A549 treated with Mapracorat at 1 μM for 4 hours (cell line): ENCODE measurements at places on chromosomes 1 and 21. TPM values are rescaled to one million over a fixed set of nuclear protein-coding genes. Genes with fewer than 3 reads are reported as not detected.

GPATCH3 gene
- total RNA-seq: 9.6 to 14.3 TPM (median 10.1 TPM) in 5 replicates

DISP3 gene
- 0.10 to 0.42 TPM (median 0.21 TPM) in 5 replicates for total RNA-seq

SLC1A7 gene
- not detected in 5 replicates for total RNA-seq

S100A5 gene
- total RNA-seq: 0.44 to 1.5 TPM (median 1.0 TPM) in 5 replicates

ARHGEF10L gene
- total RNA-seq: 5.2 to 7.7 TPM (median 7.0 TPM) in 5 replicates

CDC73 gene
- 26.3 to 35.0 TPM (median 31.4 TPM) in 5 replicates for total RNA-seq

TNNT2 gene
- 0.39 TPM in 1 of 5 replicates, not detected in the others for total RNA-seq

ESRRG gene
- total RNA-seq: not detected in 5 replicates

LCE2A gene
- total RNA-seq: not detected in 5 replicates

BCAR3 gene
- total RNA-seq: 70.4 to 87.4 TPM (median 78.8 TPM) in 5 replicates
